ENCODE measurements at places on chromosomes 2 and 18.

GRCh38 chr2:181648478-181649155, 8.3 kb downstream of the CERKL start:
- no peaks in the 10 kb centered on the region for H3K36me3 ChIP-seq
- no peak for DNase-seq
- H3K27ac ChIP-seq, result no peak overlapping the region
- no peaks in the 10 kb centered on the region for H3K4me1 ChIP-seq
- peaks cover 40% of the 10 kb centered on the region for H3K27me3 ChIP-seq

DNA sequence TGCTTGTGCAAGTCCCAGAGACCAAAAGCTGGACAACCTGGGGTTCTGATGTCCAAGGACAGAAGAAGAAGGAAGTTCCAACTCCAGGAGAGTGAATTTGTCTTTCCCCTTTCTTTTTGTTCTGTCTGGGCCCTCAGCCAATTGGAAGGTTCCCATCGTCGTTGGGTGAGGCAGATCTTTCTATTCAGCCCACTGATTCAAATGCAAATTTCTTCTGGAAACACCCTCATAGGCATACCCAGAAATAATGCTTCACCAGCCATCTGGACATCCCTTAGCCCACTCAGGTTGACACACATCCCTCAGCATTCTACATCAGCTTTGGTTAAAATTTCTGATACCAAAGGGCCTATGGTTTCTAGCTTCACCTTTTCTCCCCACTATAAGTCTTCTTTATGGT, 156.5 kb downstream of the SP3 start:
- peaks cover 6% of the 10 kb centered on the region for H3K27me3 ChIP-seq
- H3K36me3 ChIP-seq, result no peaks in the 10 kb centered on the region
- DNase-seq, result no peak
- H3K27ac ChIP-seq, result no peak overlapping the region
- no peak overlapping the region for H3K4me3 ChIP-seq
- peaks cover 4% of the 10 kb centered on the region for H3K4me1 ChIP-seq

GRCh38 chr2:85550486-85550885, 10.8 kb downstream of the GGCX start:
- no peaks in the 10 kb centered on the region for H3K36me3 ChIP-seq
- peaks cover 7% of the 10 kb centered on the region for H3K4me1 ChIP-seq
- H3K27ac ChIP-seq, result no peak overlapping the region

GRCh38 chr2:63049211-63049969, 1.2 kb upstream of the OTX1 start:
- peaks cover 58% of the 10 kb centered on the region for H3K4me1 ChIP-seq
- peak overlapping the region; percentile 91 for H3K4me3 ChIP-seq
- H3K27me3 ChIP-seq, result peaks cover 94% of the 10 kb centered on the region
- peak overlapping the region; percentile 49 for H3K27ac ChIP-seq
- H3K36me3 ChIP-seq, result peaks cover 15% of the 10 kb centered on the region

DNA sequence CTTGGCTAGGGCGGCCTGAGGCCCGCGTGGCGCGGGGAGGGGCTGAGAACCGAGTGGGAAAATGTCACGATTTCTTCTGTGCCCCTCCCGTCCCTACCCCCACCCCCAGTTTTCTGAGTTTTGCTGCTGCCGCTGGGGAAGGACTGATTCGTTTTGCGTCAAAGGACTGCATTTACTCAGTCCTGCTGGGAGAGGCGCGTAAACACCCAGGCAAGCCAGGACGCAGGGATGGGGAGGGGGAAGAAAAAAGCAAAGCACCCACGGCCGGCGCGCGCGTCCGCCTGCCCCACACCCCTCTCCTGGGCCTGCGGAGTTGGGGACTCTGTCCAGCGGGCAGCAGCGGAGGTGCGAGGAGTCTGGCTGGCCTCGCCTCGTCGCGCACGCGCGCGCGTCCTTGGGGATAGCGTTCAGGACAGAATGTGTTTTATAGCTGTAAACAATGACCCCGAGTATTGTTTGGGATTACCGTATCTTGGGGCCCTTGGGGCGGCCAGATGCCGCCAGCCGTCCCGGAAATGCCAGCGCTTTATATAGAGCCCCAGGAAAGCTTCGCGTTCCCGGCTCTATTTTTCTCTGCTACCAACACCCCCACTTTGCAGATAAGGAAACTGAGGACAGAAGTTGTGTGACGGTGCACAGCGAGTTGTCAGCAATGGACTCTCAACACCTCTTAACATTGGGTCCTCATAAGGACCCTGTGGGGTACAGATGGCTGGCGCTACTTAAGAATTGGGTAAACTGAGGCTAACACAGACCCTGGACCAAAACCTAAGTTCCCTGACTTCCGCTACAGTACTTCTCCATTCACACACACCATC, 1.7 kb upstream of the FOSL2 start:
- H3K4me3 ChIP-seq, result peak overlapping the region; percentile 91
- H3K36me3 ChIP-seq, result no peaks in the 10 kb centered on the region
- peaks cover 29% of the 10 kb centered on the region for H3K4me1 ChIP-seq
- DNase-seq, result no peak
- H3K27ac ChIP-seq, result no peak overlapping the region

- no peaks in the 10 kb centered on the region for H3K36me3 ChIP-seq
- H3K27ac ChIP-seq, result no peak overlapping the region
- DNase-seq, result no peak
- no peaks in the 10 kb centered on the region for H3K27me3 ChIP-seq
- no peak overlapping the region for H3K4me3 ChIP-seq
- no peaks in the 10 kb centered on the region for H3K4me1 ChIP-seq
Measured at GRCh38 chr2:241496904-241497877, 11.2 kb downstream of the STK25 start.

DNA sequence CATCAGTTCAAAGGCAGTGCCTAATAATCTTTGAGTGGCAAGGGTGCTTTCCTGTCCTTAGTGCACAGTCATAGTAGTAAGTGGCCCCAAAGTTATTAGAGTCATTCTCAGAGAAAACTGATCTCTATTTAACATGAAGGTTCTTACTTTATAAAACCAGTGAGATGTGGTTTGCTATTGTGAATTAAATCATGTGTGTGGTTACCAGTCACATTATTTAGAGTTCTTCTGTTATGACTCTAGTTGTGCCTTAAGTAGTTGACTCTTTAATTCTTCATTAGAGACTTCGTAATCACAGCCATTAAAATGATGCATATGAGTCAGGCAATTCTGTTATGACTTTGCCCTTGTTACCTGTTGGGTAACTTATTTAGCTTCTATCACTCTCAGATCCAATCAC, 1392.9 kb upstream of the ACVR2A start:
- H3K27ac ChIP-seq, result no peak overlapping the region
- no peak overlapping the region for H3K4me3 ChIP-seq
- H3K27me3 ChIP-seq, result no peaks in the 10 kb centered on the region
- H3K4me1 ChIP-seq, result no peaks in the 10 kb centered on the region
- H3K36me3 ChIP-seq, result no peaks in the 10 kb centered on the region

DNA sequence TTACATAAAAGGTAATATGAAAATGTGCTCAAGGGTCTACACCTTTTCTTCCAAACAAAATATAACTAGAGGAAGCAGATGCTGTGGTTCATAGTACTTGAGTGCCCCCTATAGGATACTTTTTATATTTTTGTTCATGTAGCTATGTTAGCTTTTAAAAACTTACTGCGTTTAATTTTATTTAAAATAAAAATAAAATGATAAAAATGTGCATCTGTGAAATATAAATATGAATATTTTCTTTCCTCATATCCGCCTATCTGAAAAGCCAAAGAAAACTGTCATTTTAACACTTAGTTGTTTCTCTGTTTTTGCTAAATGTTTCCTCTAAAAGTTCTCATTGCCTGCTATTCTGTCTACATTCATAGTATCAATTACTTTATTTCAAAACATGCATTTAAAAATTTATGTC, 9.6 kb upstream of the LRP1B start:
- H3K4me1 ChIP-seq, result no peaks in the 10 kb centered on the region
- H3K4me3 ChIP-seq, result no peak overlapping the region
- no peaks in the 10 kb centered on the region for H3K36me3 ChIP-seq
- H3K27me3 ChIP-seq, result no peaks in the 10 kb centered on the region

DNA sequence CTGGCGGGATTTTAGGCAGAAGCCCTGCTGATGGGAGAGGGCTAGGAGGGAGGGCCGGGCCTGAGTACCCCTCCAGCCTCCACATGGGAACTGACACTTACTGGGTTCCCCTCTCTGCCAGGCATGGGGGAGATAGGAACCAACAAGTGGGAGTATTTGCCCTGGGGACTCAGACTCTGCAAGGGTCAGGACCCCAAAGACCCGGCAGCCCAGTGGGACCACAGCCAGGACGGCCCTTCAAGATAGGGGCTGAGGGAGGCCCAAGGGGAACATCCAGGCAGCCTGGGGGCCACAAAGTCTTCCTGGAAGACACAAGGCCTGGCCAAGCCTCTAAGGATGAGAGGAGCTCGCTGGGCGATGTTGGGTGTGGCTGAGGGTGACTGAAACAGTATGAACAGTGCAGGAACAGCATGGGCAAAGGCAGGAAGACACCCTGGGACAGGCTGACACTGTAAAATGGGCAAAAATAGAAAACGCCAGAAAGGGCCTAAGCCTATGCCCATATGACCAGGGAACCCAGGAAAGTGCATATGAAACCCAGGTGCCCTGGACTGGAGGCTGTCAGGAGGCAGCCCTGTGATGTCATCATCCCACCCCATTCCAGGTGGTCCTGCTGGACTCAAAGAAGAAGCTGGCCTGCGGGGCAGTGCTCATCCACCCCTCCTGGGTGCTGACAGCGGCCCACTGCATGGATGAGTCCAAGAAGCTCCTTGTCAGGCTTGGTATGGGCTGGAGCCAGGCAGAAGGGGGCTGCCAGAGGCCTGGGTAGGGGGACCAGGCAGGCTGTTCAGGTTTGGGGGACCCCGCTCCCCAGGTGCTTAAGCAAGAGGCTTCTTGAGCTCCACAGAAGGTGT, 8.5 kb downstream of the PROC start:
- no peaks in the 10 kb centered on the region for H3K27me3 ChIP-seq
- peaks cover 8% of the 10 kb centered on the region for H3K4me1 ChIP-seq
- DNase-seq, result no peak
- H3K27ac ChIP-seq, result no peak overlapping the region

GRCh38 chr2:207619764-207620203, 5.4 kb downstream of the METTL21A start:
- peak overlapping the region; percentile 74 for H3K4me3 ChIP-seq
- H3K4me1 ChIP-seq, result peaks cover 50% of the 10 kb centered on the region
- H3K27me3 ChIP-seq, result no peaks in the 10 kb centered on the region
- peak overlapping the region; percentile 89 for H3K27ac ChIP-seq
- peak; percentile 64 for DNase-seq

- no peak overlapping the region for H3K27ac ChIP-seq
- H3K4me1 ChIP-seq, result no peaks in the 10 kb centered on the region
- peaks cover 19% of the 10 kb centered on the region for H3K27me3 ChIP-seq
Measured at GRCh38 chr2:19785867-19786266, 115.9 kb downstream of the TTC32 start.

DNA sequence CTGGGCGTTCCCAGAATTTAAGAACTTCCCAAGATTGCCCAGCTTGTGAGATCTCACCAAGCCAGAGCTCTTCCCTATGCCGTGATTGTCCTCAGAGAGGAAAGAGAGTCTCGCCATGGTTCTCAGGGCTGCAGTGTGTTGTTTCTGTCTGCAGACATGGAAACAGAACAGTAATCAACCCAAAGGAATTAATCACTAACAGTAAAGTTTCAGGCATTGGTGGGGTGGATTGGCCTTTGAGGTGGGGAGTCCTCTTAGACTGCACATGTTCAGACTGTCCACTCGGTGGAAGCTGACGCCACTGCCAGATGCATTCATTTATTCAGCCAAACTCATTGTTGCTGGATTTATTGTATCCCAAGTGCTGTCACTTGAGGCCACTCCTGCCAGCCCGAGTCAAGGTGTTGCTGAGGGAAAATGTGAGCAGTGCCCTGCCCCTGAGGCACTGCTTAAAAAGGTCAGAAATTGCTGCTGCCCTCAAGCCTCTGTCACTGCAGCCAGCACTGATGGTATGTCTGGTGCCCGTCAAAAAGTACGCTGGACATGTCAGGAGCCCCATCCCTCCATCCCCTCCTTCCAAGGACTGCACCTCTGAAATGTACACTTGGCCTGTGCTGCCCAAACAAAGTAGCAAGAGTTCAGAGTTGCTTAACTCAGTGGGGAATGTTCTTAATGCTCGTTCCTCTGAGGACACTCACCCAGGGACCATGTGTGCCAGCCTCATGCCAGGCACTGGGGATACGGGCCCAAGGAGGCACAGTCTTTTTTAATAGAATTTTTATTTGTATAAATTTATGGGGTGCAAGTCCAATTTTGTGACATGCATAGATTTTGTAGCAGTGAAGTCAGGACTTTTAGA, 201.0 kb downstream of the GLI2 start:
- no peaks in the 10 kb centered on the region for H3K4me1 ChIP-seq
- H3K4me3 ChIP-seq, result no peak overlapping the region
- no peak for DNase-seq
- no peaks in the 10 kb centered on the region for H3K36me3 ChIP-seq
- peaks cover 4% of the 10 kb centered on the region for H3K27me3 ChIP-seq

DNA sequence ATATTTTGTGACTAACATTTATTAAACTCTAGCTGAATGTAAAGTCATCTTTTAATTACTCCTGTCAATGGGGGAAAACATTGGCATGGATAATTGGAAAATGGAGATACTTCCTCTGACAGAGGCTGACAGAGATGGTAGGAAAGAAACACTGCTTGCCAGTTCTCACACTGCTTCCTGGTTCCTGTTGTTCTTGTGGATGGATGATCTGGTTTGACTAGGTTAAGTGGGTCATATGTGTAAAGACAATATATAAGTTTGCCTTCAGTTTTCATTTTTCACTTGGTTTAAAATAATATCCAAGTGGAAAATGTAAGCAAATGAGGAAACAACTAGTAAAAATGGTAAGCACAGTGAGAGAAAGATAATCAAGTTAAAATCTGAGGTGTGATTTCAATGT, 188.8 kb upstream of the CWC22 start:
- H3K4me1 ChIP-seq, result no peaks in the 10 kb centered on the region
- H3K27me3 ChIP-seq, result no peaks in the 10 kb centered on the region
- H3K36me3 ChIP-seq, result no peaks in the 10 kb centered on the region
- H3K27ac ChIP-seq, result no peak overlapping the region
- H3K4me3 ChIP-seq, result no peak overlapping the region

DNA sequence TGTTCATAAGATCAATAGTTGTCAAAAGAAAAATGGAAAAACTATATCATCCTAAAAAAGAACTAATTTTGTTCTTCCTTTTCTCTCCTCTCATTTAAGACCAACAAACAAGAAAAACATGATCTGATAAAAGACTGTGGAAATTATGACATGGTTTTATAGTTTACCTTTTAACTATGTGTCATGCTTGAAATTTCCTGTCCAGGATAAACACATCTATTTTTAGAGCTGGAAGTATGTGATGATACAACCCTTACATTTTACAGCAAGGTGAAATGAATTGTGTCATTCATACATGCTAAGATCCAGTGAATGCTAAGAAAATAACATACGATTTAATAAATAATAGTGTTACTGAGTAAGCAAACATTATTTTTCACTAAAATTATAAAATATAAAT, 89.9 kb downstream of the GULP1 start:
- H3K36me3 ChIP-seq, result no peaks in the 10 kb centered on the region
- no peaks in the 10 kb centered on the region for H3K4me1 ChIP-seq
- H3K4me3 ChIP-seq, result no peak overlapping the region
- no peak for DNase-seq
- H3K27ac ChIP-seq, result no peak overlapping the region
- H3K27me3 ChIP-seq, result no peaks in the 10 kb centered on the region

GRCh38 chr2:126990200-126990599, 91.5 kb downstream of the TEX51 start:
- peaks cover 64% of the 10 kb centered on the region for H3K27me3 ChIP-seq
- H3K4me3 ChIP-seq, result no peak overlapping the region
- no peaks in the 10 kb centered on the region for H3K36me3 ChIP-seq

GRCh38 chr2:127645026-127645394, 943 bp upstream of the GPR17 start:
- DNase-seq, result no peak
- no peak overlapping the region for H3K4me3 ChIP-seq
- H3K27me3 ChIP-seq, result no peaks in the 10 kb centered on the region
- H3K36me3 ChIP-seq, result no peaks in the 10 kb centered on the region
- H3K27ac ChIP-seq, result peak overlapping the region; percentile 20
- H3K4me1 ChIP-seq, result peaks cover 45% of the 10 kb centered on the region

- no peak for DNase-seq
- H3K4me1 ChIP-seq, result peaks cover 53% of the 10 kb centered on the region
- H3K27ac ChIP-seq, result peak overlapping the region; percentile 79
- H3K27me3 ChIP-seq, result no peaks in the 10 kb centered on the region
- H3K36me3 ChIP-seq, result no peaks in the 10 kb centered on the region
Measured at GRCh38 chr2:47077442-47078117, 77.5 kb downstream of the STPG4 start.

Data from naive B cell (primary cell).